ENCODE measurements at places on chromosomes 11 and 22. TPM values are rescaled to one million over a fixed set of nuclear protein-coding genes. Genes with fewer than 3 reads are reported as not detected.

The JAML gene
- 169 TPM for polyA plus RNA-seq

The CSRP3 gene
- polyA plus RNA-seq: not detected

The OR51I1 gene
- not detected for polyA plus RNA-seq

The TENM4 gene
- polyA plus RNA-seq: not detected

The PLAAT2 gene
- polyA plus RNA-seq: 0.28 TPM

The GPHA2 gene
- not detected for polyA plus RNA-seq

The NTM gene
- polyA plus RNA-seq: not detected

The HEPN1 gene
- polyA plus RNA-seq: not detected

The MS4A6A gene
- 0.29 TPM for polyA plus RNA-seq

The SOX6 gene
- not detected for polyA plus RNA-seq

The SCGB1A1 gene
- not detected for polyA plus RNA-seq

The POU2AF3 gene
- polyA plus RNA-seq: not detected

The LRRC4C gene
- not detected for polyA plus RNA-seq

The SGSM1 gene
- polyA plus RNA-seq: not detected

The SPDYC gene
- not detected for polyA plus RNA-seq

The OR4A16 gene
- not detected for polyA plus RNA-seq

The ZNF280B gene
- polyA plus RNA-seq: 0.84 TPM

The OVOL1 gene
- not detected for polyA plus RNA-seq

The MRGPRX2 gene
- polyA plus RNA-seq: not detected

The FZD4 gene
- polyA plus RNA-seq: not detected
